ENCODE measurements at places on chromosomes 12 and 14. TPM values are rescaled to one million over a fixed set of nuclear protein-coding genes. Genes with fewer than 3 reads are reported as not detected.

GRCh38 chr14:22646570-22647254, 2.6 kb upstream of the OR6J1 start:
- no peak for ATAC-seq

- ATAC-seq = no peak
Measured at GRCh38 chr12:93341409-93342049, 36.2 kb upstream of the NUDT4 start.

Gene ESRRB
- 0.34 TPM for total RNA-seq

DNA sequence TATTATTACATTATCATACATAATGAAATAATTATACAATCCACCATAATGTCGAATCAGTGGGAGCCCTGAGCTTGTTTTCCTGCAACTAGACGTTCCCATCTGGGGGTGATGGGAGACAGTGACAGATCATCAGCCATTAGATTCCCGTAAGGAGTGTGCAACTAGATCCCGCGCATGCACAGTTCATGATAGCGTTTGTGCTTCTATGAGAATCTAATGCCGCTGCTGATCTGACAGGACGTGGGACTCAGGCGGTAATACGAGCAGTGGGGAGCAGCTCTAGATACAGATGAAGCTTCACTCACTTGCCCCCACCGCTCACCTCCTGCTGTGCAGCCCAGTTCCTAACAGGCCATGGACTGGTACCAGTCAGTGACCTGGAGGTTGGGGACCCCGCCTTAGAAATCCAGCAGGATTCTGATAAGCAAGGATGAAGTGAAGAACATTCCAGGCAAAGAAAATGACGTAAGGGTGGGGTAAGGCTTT, 204.6 kb downstream of the ETV6 start:
- ATAC-seq = no peak

GRCh38 chr12:62848418-62848817, 86.5 kb downstream of the PPM1H start:
- peak; percentile 96 for ATAC-seq

DNA sequence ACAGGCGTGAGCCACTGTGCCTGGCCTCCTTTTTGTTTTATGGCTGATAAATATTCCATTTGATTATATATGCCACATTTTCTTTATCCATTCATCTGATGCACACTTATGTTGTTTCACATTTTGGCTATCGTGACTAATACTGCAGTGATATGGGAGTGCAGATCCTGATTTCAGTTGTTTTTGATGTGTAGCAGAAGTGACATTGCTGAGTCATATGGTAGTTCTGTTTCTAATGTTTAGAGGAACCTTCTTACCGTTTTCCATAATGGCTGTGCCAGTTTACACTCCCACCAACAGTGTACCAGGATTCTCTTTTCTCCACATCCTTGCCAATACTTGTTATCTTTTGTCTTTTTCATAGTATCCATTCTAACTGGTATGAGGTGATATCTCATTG, 235.9 kb downstream of the ERC1 start:
- peak; percentile 88 for ATAC-seq

- peak; percentile 27 for ATAC-seq
Measured at GRCh38 chr14:34874386-34875030, 652 bp downstream of the BAZ1A start.
